Placental pericyte (primary cell): ENCODE measurements at places on chromosomes 16 and 17. TPM values are rescaled to one million over a fixed set of nuclear protein-coding genes. Genes with fewer than 3 reads are reported as not detected.

VAT1L gene
- total RNA-seq = 41.6 and 42.5 TPM in 2 replicates

COPZ2 gene
- 35.1 and 90.2 TPM in 2 replicates for total RNA-seq

PABPN1L gene
- total RNA-seq = not detected in 2 replicates

TMC5 gene
- not detected in 2 replicates for total RNA-seq

TMEM94 gene
- 35.1 and 58.4 TPM in 2 replicates for total RNA-seq

RASD1 gene
- total RNA-seq = 1.1 and 2.2 TPM in 2 replicates

PRSS21 gene
- total RNA-seq = not detected in 2 replicates

CYGB gene
- 73.5 and 104 TPM in 2 replicates for total RNA-seq

MT1H gene
- not detected in 2 replicates for total RNA-seq

IL32 gene
- total RNA-seq = 3.7 and 21.7 TPM in 2 replicates

CES3 gene
- total RNA-seq = 0.22 TPM in 1 of 2 replicates, not detected in the other

ATP2A1 gene
- total RNA-seq = 0.29 and 0.44 TPM in 2 replicates

ZNF652 gene
- 16.5 and 16.6 TPM in 2 replicates for total RNA-seq

SLC46A1 gene
- 6.6 and 7.4 TPM in 2 replicates for total RNA-seq

CRAMP1 gene
- total RNA-seq = 9.8 and 16.0 TPM in 2 replicates

ZG16 gene
- not detected in 2 replicates for total RNA-seq

TMEM97 gene
- total RNA-seq = 38.8 and 72.2 TPM in 2 replicates

SPHK1 gene
- 30.9 and 205 TPM in 2 replicates for total RNA-seq

RGS9 gene
- total RNA-seq = 0.66 and 1.3 TPM in 2 replicates

ESRP2 gene
- total RNA-seq = 0.14 and 0.22 TPM in 2 replicates

CDRT15 gene
- total RNA-seq = not detected in 2 replicates
